ENCODE measurements at places on chromosomes 3 and 15.

- DNase-seq, result no peak
These were observed 30.3 kb downstream of the SRPRB start for GRCh38 chr3:133835961-133836360.

DNA sequence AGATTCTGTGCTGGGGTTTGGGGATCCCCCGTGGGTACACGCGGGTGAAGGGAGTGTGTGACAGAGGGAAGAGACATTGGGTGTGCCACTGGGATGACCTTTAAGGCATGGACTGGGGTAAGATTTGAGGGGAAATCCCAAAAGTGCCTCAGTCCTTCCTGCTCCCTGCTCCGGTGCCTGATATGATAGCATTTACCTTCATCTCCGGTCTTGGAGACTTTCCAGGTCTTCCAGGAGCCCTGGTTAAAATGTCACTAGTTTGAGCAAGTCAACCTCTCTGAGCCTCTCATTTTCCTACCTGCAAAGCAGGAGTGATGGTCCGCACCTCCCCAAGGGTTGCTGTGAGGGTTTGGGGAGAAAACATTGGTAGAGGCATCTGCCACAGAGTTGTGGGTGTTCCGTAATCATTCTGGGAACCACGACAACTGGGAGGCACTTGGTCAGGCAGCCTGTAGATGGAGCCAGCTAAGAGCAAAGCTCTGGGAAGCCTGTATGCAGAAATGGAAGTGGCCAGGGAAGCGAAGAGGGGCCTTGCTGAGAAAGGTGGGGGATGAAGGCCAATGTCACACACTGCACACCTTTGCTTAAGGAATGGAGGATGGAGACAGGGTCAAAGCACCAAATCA is 33.9 kb upstream of the KIF23 start:
- no peak for DNase-seq

- DNase-seq, result no peak
These were observed 402.2 kb upstream of the PROK2 start for GRCh38 chr3:72187131-72187530.

DNA sequence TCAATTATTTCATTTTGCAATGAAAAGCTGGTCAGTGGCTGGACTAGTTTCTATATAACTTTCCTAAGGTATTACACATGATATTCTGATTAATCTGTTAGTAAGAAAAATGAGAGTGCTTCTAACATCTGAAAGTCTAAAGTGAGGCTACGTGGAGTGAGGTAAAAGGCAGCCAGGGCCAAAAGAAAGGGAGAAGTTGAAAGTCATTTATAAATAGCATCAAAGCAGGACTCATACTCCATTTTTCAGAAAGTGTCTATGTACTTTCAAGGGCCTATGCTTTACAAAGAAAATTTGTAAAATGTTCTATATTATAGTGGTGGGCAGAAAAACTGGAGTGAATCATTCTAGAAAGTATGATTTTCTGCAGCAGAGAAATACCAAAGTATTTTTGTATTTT is 80.0 kb downstream of the CSNK1G1 start:
- no peak for DNase-seq

DNA sequence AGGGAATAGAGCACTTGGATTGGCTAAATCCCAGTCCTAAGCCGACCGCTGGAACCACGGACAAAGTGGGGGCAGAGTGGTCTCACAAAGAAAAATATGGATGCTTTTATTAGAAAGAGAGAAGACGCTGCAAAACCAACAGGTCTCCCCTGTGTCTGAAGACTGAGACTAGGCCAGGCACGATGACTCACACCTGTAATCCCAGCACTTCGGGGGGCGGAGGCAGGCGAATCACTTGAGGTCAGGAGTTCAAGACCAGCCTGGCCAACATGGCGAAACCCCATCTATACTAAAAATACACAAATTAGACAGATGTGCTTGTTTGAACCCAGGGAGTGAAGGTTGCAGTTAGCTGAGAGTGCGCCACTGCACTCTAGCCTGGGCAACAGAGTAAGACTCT is 61.8 kb downstream of the ZDHHC19 start:
- no peak for DNase-seq
